ENCODE measurements at places on chromosomes 5 and 9.

DNA sequence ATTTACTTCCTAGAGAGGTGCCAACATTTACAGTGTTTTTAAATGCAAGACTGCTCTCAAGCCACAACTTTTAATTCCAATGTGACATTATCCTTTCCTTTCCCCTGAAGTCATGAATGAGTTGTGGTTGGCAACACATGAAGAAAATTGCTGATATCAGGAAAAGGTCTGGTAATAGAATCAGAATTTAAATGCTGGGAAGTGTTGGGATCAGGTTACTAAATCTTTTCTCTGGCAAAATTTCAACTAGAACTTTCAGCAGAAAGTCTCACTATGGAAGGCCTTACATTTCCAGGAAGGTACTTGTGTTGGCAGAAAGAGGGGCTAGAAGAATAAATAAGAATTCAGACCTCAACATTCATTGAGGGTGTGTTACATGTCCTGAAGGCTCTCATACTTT, 10.6 kb upstream of the SLC44A1 start:
- no peak for DNase-seq

GRCh38 chr5:108801776-108802175, 54.1 kb downstream of the FER start:
- DNase-seq: no peak

DNA sequence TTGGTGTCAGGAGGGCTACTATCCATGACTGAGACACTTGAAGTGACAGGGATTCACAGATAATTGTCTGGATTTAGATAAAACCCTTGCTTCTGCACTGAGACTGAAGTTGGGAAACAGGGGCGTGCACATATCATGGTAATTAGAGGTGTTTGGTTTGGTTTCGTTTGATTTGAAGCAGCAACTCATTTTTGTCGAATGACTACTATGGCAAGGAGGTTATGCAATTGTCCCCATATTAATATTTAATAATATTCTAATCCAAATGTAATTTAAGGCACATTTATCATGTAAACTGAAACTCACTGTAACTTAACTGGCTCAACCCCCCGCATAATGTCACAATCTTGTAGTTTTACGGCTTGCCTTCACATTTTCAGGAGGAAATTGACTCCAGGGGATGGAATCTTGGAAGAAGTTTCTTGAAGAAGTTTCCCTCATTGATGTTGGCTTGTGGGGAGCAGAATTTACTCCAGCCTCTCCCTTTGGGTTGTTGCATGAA, 12.5 kb downstream of the ZNF366 start:
- DNase-seq: no peak

DNA sequence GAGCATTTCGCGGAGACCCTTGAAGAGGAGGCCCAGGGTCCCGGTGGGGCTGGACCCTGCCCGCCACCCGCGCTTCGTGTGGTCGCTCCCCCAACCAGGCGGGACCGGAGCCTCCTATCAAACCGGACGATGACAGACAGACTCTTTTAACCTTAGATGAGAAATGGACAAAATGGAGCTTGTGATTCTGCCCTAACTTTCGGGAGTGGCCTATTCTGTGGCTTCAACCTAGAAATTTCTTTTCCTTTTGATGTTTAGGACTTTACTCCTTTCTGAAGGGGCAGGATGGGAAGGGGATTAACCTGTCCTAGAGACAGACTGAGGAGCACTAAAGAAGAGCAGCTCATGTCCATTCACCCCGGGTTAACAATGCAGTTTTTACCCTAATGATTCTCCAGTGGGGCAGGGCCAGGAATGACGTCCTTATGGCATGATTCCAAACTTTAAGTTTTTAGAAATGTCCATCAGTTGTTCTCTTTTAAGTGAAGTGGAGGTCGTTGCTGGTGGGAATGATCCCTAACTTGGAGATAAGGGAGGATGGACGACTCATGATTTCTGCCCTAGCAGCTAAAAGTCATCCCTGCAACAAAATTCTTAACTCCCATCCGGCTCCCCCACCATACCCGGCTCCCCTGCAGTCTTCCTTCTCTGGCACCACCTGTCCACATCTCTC, 1.0 kb downstream of the NIPSNAP3A start:
- DNase-seq: no peak

Measured in memory B cell (primary cell).